Hematopoietic multipotent progenitor cell treated with erythropoietin and hydrocortisone succinate and interleukin-3 and kit ligand, for 8 days (in vitro differentiated cells): ENCODE measurements at places on chromosomes 2 and 18.

- DNase-seq = no peak
These were observed 40.9 kb upstream of the MBP start for GRCh38 chr18:77173275-77174030.

- DNase-seq = no peak
These were observed at the start of gene MAPK4 for GRCh38 chr18:50559752-50560680. Gene MAPK4 (plus strand): TSS chr18:50560087. CDS start chr18:50663959, 103,872 bp downstream.

DNA sequence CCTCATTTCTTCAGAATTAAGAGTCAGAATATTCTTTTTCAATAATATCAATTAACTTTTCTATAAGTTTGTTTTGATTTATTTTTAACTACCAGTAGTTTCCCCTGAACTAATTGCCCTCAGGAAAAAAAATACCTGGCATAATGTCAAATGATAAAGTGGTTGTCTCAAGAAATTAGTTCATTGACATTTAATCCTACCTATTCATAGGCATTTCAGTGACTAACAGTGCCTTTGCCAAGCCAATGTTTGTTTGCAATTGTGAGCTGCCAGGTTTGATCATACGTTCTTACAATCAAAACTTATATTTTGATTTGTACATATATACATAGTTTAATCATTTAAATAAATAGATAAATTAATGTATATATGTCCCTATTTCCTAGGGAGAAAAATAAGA, 267.3 kb upstream of the MC4R start:
- DNase-seq = no peak

- no peak for DNase-seq
These were observed 834.3 kb downstream of the CPS1 start for GRCh38 chr2:211390536-211391188.

- DNase-seq = no peak
These were observed 2.3 kb downstream of the SLC20A1 start for GRCh38 chr2:112648081-112648480.

DNA sequence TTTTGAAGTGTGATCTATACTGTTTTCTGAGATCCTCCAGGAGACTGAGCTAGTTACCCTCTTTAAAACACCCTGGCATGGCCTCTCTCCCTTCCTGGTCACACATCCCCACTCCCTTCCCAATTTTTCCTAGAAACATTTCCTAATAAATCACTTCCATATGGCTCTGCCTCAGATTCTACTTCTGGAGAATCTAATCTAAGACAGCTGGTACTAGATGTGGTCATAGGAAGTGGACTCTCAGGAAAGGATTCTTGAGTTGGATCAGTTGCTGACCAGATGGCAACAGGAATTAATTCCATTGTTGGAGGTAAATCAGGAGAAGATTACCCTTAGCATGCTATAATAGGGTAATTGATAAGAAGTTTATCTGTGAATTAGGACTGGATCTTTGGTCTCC, 310.5 kb downstream of the SATB2 start:
- DNase-seq = no peak

DNA sequence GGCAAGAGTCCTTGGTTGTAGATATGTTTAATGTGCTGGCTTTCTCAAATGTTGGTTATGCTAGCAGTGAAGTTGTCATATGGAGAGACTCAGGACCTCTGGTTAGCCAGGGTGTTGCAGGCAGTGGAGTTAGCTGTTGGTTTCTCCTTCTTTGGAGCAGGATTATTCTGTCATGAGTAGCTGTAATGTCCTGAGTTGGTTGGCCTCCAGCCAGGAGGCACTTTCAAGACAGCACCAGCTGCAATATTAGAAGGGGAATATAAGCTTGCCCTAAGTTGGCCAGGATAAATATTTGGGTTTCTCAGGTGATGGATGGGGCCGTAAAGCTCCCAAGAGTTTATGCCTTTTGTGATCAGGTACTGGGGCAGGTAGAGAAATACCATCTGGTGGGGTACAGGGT, 65.5 kb downstream of the MSTN start:
- no peak for DNase-seq

GRCh38 chr2:18484625-18485024, 75.8 kb downstream of the RDH14 start:
- no peak for DNase-seq

GRCh38 chr2:3645745-3646389, 12.1 kb upstream of the ALLC start:
- no peak for DNase-seq

DNA sequence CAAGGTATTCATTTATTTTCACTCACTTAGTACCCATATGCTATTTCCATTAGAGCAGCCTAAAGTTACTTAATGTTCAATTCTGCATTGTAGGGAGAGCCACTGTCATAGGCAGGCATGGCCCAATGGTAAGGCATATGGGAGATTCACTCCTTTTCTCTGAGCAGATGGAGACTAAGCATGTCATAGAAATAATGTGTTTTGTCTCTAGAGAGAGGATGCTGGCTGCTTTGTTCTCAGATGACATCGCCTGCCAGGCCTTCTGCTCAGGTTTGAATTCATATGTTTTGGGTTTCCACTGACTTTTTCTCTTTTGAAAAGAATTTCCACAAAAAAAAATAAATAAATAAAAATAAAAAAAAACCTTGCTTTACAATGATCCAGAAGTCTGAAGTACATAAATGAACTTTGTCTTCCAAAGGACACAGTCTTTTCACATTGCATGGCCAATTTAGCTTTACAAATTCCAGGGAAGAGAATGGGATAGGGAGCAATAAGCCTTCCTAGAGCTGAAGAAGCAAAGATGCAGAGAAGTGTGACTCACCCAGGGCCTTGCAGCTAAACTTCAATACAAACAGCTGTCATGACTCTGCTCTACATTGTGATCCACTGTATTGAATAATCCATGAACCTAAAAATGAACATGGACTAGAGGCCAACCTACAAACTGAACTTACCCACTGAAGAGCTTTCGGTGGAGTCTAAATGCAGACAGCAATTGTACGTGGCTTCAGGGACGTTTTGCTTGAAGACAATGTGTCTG, 422.5 kb downstream of the CMPK2 start:
- DNase-seq = no peak

DNA sequence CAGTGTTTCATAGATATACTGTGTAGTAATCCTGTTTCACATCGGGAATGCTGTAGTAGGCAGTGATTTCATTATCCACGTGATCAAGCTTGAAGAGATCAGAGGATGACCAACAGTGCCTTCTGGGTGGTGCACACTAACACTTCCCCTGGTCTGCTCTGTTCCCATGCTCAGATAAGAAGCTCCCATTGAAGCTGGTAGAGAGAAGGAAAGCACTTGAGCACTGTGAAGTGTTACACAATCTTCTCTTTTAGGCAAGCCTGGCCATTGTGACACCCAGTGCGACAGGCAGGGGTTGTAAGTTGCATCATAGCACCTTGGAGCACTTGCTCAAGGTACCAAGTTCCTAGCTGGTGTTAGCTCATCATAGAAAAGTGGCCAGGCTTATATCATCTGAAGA, 30.6 kb upstream of the GPD2 start:
- peak; percentile 21 for DNase-seq

- DNase-seq = no peak
These were observed 126.2 kb upstream of the ZNF516 start for GRCh38 chr18:76621226-76621625.

- peak; percentile 59 for DNase-seq
These were observed 10.1 kb downstream of the CYP26B1 start for GRCh38 chr2:72137498-72138010.

DNA sequence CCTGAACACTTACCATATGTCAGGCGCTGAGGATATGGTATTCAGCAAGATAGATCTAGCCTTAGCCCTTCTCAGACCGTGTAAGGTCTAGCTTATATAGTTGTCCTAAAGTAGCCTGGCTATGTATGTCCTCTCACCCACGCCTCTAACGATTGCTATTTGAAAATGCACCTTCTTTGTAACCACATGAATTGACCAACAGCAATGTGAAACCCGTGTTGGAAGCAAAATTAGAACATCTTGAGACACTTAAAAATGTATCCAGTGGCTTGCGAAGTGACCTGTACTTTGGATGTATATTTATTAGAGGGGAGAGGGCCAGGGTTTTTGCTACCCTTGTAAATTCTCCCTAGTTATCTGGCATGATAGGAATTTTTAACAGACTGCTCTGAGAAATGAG, 860.0 kb upstream of the ZEB2 start:
- DNase-seq = no peak

DNA sequence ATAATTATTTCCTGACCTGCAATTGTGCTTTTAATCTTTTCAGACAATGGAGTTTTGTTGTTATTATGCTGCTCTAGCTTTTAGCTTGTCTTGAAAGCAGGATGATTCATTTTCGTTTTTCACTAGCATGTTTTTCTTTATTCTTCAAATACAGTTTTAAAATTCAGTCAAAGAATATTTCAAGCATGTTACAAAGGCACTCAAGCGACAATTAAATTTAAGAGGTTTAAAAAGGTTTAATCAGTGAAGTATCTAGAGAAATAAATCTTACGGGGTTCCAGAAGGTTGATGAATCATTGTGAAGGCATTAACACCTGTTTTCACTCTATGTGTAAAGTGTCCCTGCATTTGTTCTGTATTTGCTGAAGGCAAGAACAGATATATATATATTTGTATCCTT, 390.7 kb upstream of the TMEFF2 start:
- DNase-seq = no peak

- DNase-seq = no peak
These were observed 177.9 kb upstream of the ARL4C start for GRCh38 chr2:234674781-234675201.

DNA sequence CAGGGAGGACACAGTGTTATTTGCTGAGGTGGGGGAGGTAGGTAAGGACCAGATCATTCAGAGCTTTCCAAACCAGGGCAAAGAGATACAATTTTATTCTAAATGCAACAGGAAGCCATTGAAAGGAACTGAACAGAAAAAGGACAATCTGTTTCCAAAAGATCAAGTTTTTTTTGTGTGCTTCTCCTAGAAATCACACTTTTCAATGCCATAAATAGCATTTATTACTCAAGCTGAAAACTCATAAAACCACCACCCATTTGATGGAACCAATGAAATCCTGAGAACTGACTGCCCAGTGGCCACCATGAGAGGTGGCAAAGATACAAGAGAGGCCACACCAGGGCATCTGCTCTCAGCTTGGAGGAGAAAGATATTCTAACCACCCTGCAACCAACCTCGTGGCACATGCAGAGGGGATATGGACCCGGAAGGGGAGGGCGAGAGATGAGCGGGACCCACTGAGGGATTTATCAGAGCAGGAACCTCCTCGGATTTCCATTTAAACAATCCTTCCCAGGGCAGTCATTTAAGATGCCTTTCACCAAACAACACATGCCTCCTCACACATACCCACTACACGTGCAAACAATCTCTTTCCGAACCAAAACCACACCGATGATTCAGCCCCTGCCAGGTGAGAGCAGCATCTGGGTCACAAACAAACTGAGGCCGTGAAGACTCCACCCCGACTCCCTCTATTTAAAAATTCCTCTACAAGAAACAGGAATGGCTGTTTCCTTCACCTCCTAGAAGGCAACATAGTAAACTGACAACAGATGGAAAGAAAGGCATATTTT, 8.8 kb downstream of the CYB5A start:
- DNase-seq = no peak

DNA sequence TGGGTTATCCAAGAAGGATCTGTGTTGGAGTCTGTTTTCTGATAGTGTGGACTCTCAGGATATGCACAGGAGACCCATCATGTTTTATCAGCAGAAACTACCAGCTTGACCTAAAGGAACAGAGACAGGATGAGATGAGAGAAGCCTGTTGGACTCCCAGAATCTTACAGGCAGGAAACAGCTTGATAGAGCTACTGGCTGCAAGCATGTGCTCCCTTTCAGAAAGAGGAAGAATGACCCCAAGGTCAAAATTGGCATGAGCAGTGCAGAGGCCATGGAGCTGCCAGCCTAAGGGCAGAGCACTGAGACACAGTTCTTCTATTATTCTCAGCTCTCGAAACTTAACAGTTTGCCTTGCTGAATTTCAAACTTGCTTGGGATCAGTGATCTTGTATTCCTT, 135.2 kb upstream of the NFATC1 start:
- peak; percentile 19 for DNase-seq

DNA sequence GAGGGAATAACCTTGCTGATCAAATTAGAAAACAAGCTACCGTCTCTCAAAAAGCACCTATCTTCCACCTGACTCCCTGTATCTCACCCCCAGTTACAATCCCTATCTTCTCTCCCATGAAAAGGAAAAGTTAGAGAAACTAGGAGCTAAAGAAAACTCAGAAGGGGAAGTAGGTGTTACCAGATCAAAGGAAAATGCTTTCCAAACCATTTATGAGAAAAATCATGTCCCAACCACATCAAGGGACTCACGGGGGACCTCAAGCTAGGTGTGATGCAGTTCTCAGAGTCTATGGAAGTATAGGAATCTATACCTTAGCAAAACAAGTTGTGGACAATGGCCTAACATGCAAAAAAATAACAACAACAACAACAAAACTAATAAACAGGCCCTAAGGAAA, 135.5 kb upstream of the RMP24 start:
- DNase-seq = no peak

DNA sequence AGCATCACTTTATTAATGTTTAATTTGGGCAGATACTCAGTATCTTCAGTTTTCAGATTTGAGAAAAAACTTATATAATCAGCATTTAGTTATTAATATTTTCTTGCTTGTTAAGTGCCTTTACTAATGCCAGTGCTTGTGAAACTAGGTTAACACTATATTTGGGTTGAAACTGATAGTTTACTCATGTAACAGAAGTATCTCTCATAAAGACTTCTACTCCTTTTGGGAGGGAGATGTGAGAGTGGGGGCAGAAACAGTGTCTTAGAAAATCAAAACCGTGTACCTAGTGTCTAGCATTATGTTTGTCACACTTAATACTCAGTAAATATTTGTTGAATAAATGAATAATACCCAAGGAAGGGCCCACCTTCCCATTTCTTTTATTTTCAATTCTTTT, 129.5 kb downstream of the MSTN start:
- no peak for DNase-seq

GRCh38 chr2:200396781-200397242, 90.3 kb downstream of the SPATS2L start:
- DNase-seq = no peak

- DNase-seq = no peak
These were observed 105.4 kb downstream of the POLR1A start for GRCh38 chr2:86000131-86000937.
